ENCODE measurements at places on chromosomes 4 and X. TPM values are rescaled to one million over a fixed set of nuclear protein-coding genes. Genes with fewer than 3 reads are reported as not detected.

GRCh38 chr4:90171491-90171890, 44.3 kb downstream of the CCSER1 start:
- DNase-seq = no peak

DNA sequence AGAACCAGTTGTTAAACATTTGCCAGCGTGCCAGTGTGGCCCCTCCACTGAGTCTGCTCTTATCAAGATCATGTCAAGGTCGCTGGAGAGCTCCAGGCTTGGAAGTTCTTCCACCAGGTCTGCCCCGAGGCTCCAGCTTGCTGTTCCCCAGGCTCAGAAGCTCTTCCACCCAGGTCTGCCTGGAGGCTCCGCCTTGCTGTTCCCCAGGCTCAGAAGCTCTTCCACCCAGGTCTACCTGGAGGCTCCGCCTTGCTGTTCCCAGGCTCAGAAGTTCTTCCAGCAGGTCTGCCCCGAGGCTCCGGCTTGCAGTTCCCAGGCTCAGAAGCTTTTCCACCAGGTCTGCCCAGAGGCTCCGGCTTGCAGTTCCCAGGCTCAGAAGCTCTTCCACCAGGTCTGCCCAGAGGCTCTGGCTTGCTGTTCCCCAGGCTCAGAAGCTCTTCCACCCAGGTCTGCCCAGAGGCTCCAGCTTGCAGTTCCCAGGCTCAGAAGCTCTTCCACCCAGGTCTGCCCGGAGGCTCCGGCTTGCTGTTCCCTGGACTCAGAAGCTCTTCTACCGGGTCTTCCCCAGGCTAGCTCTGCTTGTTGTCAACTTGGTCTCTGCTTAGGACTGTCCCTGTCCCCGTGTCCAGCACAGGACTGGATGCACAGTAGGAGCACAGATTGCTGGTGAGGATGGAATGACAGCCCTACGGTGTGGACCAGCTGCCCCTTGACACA, 54.4 kb downstream of the HMX1 start:
- DNase-seq = no peak

DNA sequence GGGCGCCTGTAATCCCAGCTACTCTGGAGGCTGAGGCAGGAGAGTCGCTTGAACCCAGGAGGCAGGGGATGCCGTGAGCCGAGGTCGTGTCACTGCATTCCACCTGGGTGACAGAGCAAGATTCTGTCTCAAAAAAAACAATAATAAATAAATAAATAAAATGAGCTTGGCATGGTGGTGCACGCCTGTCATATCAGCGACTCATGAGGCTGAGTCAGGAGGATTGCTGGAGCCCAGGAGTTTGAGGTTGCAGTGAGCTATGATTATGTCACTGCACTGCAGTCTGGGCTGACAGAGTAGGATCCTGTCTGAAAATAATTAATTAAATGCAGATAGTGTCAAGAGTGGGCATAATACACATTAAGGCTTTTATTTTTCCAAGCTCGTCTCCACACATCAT, 77.5 kb downstream of the DHRSX start:
- no peak for DNase-seq

GRCh38 chrX:118551426-118551825, 55.8 kb downstream of the DOCK11 start:
- DNase-seq = no peak

DNA sequence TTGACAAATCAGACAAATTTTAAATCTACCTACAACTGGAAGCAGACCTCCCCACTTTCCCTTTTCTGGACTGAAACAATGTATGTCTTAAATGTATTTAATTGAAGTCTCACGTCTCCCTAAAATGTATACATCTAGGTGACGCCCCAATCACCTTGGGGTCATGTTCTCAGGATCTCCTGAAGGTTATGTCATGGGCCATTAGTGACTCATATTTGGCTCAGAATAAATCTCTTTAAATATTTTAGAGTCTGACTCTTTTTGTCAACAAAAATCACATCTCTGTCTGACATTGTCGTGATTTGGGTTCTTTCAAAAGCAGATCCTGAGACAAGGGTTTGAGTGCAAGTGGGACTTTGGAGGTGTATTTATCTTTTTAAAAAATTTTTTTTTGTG, 26.2 kb upstream of the BOD1L1 start:
- no peak for DNase-seq

GRCh38 chr4:88207171-88207570, 48.7 kb upstream of the ABCG2 start:
- no peak for DNase-seq

GRCh38 chr4:173001571-173001970, 167.0 kb upstream of the GALNT7 start:
- DNase-seq = no peak

GRCh38 chr4:31160146-31160545, 440.0 kb downstream of the PCDH7 start:
- no peak for DNase-seq

Gene CRMP1
- total RNA-seq = 1.5 TPM

Gene SLC10A4
- total RNA-seq = not detected

Gene CXorf49
- total RNA-seq = not detected

Gene SMAD1
- total RNA-seq = 12.0 TPM

Gene CPE
- total RNA-seq = 56.2 TPM

All from Right ventricle myocardium inferior (tissue), 1 donor.